ENCODE measurements at places on chromosomes 7 and 10. TPM values are rescaled to one million over a fixed set of nuclear protein-coding genes. Genes with fewer than 3 reads are reported as not detected.

DNA sequence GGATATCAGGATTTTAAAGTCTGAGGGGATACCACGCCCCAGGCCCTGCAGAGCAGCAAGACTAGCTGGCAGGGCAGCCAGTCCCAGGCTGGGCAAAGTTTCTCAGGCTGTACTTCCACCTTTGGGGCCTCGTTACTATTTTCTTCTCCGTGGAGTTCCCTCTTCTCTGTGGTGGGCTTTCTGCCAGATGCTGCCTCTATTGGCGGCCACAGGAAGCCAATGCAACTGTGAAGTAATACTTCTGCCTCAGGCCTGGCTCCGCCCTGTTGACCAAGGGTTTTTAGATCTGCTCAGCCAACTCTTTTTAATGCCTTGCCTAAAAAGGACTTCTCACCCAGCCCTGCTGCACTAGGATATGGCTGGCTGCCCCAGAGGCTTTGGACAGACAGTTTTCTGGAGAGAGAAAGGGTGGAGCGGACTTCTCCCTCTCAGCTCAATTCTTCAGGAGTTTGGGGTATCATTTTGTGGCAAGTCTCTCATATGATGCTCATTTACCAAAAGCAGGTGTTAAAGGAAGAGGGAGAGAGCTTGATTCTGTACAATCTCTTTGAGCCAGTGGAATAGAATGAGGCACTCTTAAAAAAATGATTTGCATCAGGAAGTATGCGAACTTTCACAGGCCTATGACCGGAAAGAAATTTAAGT is 67.4 kb downstream of the HHEX start:
- no peak for DNase-seq

GRCh38 chr10:90031776-90032175 is 330.4 kb downstream of the KIF20B start:
- DNase-seq, result no peak

PIK3CG gene
- 51.6 TPM for total RNA-seq

GRCh38 chr10:49613165-49613881 is 514 bp upstream of the CHAT start:
- DNase-seq, result no peak

ATG9B gene
- 12.1 TPM for total RNA-seq

DNA sequence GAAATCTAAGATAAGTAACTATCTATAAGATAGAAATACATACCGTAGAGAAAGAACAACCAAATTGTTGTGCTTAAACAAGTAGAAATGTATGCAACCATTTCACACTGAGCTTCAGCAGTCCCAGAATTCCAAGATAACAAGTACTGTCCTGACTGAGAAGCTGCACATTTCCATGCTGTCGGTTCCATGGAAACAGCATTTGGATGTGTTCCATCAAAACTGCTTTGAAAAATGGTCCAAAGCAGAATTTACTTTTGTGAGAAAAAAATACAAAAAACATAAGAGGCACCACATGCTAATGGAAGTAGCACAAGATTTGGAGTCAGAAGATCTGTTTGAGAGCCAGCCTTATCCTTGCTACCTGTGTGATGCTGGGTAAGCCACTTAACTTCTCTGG is 92.6 kb downstream of the MTERF1 start:
- DNase-seq, result no peak

GRCh38 chr7:50152486-50152885 is 59.4 kb upstream of the ZPBP start:
- DNase-seq, result no peak

DNA sequence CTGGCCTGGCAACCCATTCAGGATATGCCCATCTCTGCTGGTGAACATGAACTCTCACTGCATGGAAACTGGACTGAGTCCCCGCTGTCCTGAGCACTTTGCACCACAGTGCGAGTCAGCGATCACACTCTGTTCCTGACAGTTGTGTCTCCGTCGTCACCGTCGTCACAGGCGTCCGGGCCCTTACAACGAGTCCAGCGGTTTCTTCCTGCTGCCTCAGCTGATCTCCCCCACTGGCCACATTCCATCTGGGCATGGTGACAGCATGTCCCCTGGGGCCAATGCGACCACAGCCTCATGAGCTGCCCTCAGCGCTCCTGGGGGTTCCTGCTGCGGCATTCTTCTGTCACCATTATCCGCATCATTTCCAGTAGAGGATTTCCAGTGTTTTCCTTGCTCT is 76.8 kb upstream of the KLF6 start:
- DNase-seq, result no peak

- no peak for DNase-seq
Measured at GRCh38 chr7:13717031-13717430, 272.4 kb downstream of the ETV1 start.

- no peak for DNase-seq
Measured at GRCh38 chr7:42069590-42069989, 167.4 kb downstream of the GLI3 start.

FAM53B gene
- 30.1 TPM for total RNA-seq

- DNase-seq, result no peak
Measured at GRCh38 chr10:101857802-101858476, 14.3 kb upstream of the KCNIP2 start.

DNA sequence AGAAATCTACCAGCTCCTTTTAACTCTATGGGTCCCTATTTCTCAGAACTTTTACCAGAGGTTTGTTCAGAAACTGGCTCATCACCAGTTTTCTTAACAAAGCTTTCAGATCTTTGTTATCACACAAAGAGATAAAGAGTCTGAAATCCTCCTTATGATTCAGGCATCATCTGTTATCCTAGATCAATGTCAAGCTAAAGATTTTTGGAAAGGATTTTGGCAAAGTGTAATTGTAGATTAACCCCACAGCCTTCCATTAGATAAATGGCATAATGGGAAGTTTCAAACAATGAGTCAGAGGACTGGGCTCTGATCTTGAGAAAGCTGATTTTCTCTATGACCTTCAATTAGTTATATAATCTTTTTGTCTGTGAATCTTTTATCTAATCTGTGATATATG is 192.2 kb downstream of the NXPH1 start:
- no peak for DNase-seq

DNA sequence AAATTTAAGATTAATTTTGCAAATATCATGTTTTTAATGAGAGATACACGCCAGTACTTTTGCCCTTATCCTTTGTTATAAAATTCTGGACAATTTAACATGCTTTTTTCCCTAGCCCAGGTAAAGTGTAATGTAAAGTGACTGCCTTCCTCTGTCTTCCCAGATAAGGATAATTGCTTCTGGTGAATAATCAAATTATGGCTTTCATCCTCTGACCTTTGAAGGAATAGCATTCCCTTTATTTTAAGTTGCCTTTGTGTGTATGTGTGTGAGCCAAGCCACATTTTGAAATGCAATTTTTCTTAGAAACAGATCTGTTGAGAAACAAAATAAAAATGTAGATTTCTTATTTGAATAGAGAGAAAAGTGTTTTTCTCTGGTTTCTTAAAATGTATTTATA is 107.5 kb downstream of the ADAM22 start:
- no peak for DNase-seq

GRCh38 chr10:128298587-128298986 is 172.4 kb upstream of the MKI67 start:
- no peak for DNase-seq

RBM17 gene
- total RNA-seq, result 164 TPM

DNA sequence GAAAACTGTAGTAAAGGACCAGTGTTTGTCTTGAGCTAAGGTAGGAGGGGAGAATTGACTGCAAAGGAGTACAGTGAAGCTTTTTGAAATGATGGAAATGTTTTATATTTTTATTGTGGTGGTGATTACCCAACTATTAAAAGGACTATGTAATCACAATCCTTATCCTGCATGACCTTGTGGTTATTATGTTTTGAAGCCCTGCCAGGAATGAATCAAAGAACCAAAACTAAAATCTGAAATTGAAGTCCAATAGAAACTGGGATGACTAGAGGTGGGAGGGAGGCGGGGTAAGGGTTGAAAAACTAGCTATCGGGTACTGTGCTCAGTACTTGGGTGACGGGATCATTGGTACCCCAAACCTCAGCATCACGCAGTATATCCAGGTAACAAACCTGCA is 8.2 kb downstream of the CCDC7 start:
- no peak for DNase-seq

DNA sequence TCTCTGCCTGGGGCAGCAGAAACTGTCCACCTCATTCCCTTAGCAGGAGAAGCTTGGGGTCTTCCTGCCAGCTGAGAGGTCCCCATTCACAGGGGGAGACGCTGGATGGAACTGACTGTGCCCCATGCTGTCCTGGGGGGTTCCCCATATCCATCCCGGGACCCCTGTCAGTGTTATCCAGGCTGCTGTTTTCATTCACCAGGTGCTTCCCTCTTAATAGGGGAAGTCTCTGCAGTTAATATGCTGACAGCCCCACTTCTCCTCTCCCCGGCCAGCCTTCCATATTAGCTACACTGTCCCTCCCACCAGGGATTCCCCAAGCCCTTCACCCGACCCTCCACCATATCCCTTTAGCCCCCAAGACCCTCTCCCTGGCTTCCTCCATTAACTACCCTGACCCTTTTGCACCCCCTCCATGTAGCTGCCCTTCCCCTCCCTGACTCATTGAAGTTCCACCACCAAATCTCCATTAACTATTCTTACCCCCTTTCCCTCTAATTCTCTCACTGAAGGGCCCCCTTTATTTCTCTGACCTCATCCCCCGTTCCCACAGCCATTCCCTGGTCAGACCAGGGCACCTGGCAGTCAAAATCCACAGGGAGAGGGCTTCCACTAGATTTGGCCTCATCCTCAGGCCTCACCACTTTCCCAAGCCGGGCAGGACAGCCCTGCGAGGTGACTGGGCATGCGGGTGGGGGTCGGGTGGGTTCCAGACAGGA is 92.0 kb upstream of the PAX2 start:
- no peak for DNase-seq

FGL2 gene
- 1.1 TPM for total RNA-seq

- no peak for DNase-seq
Measured at GRCh38 chr7:108091461-108091831, 38.7 kb downstream of the LAMB4 start.

PHKG1 gene
- total RNA-seq, result 1.0 TPM

CH25H gene
- total RNA-seq, result not detected

ZNF425 gene
- total RNA-seq, result 0.67 TPM

- DNase-seq, result no peak
Measured at GRCh38 chr7:147833557-147833956, 757.0 kb upstream of the C7orf33 start.

DNA sequence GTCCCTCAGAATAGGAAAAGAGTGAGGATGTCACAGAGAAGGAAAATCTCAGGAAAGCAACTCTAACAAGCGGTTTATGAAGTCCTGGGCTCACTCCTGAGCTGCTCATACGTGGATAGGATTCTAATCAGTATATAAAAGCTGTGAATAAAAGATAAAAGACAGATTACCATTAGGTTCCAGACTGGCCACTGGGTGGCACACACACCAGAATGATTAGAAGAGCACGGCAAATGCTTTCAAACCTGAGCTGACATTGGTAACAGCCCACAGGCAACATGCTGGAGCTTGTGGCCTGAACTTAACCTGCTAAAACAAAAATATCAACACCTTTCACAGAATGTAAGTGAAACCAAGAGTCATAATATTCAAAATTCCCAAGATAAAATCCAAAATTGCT is 370.8 kb downstream of the GRID1 start:
- peak; percentile 22 for DNase-seq
